ENCODE measurements at places on chromosomes 6 and 20. TPM values are rescaled to one million over a fixed set of nuclear protein-coding genes. Genes with fewer than 3 reads are reported as not detected.

THBS2 gene
- total RNA-seq = not detected

CASS4 gene
- 0.09 TPM for total RNA-seq

TBP gene
- 15.8 TPM for total RNA-seq

TOP1 gene
- total RNA-seq = 71.3 TPM

LRRN4 gene
- not detected for total RNA-seq

DDAH2 gene
- 29.4 TPM for total RNA-seq

HLA-DQA1 gene
- not detected for total RNA-seq

STX7 gene
- 17.5 TPM for total RNA-seq

KHDC1 gene
- total RNA-seq = 3.8 TPM

CTCFL gene
- total RNA-seq = not detected

CD83 gene
- 2.7 TPM for total RNA-seq

NRSN1 gene
- not detected for total RNA-seq

C4B gene
- 0.56 TPM for total RNA-seq

RBM24 gene
- total RNA-seq = 9.3 TPM

SRSF12 gene
- 0.80 TPM for total RNA-seq

TSHZ2 gene
- total RNA-seq = not detected

PROKR2 gene
- total RNA-seq = not detected

PERP gene
- total RNA-seq = 81.7 TPM

ADAM33 gene
- 0.06 TPM for total RNA-seq

TEAD3 gene
- total RNA-seq = 4.5 TPM

C6orf89 gene
- total RNA-seq = 17.6 TPM

SOX18 gene
- 2.3 TPM for total RNA-seq

SLC22A2 gene
- total RNA-seq = not detected

DST gene
- 67.7 TPM for total RNA-seq

POU5F1 gene
- total RNA-seq = 3.2 TPM

RANBP9 gene
- 13.4 TPM for total RNA-seq

SIRPG gene
- not detected for total RNA-seq

RAB44 gene
- not detected for total RNA-seq

ADGRB3 gene
- total RNA-seq = not detected

NFKBIL1 gene
- total RNA-seq = 12.2 TPM

PRR18 gene
- total RNA-seq = 0.17 TPM

ERGIC3 gene
- total RNA-seq = 253 TPM

BCAS1 gene
- total RNA-seq = 0.53 TPM

DEF6 gene
- 0.06 TPM for total RNA-seq

TRIM15 gene
- total RNA-seq = not detected

HLA-DQA2 gene
- total RNA-seq = not detected

TBXT gene
- not detected for total RNA-seq

CLPSL2 gene
- not detected for total RNA-seq

GRM1 gene
- 0.08 TPM for total RNA-seq

BLTP3A gene
- total RNA-seq = 4.6 TPM

OVOL2 gene
- 0.38 TPM for total RNA-seq

SNAI1 gene
- total RNA-seq = 11.6 TPM

VARS1 gene
- total RNA-seq = 56.1 TPM

ERVFRD-1 gene
- not detected for total RNA-seq

RIN2 gene
- total RNA-seq = 33.7 TPM

PNPLA1 gene
- not detected for total RNA-seq

TCF21 gene
- not detected for total RNA-seq

FAM50B gene
- total RNA-seq = 5.5 TPM

SH3BGRL2 gene
- total RNA-seq = 0.35 TPM

OPRM1 gene
- not detected for total RNA-seq

TAF8 gene
- 14.4 TPM for total RNA-seq

HEY2 gene
- total RNA-seq = not detected

NKAPL gene
- total RNA-seq = not detected

CGA gene
- total RNA-seq = not detected

BEND3 gene
- total RNA-seq = 4.4 TPM

All from A549 treated with CpdA at 1 μM for 4 hours (cell line).